ENCODE measurements at places on chromosomes 13 and 19.

DNA sequence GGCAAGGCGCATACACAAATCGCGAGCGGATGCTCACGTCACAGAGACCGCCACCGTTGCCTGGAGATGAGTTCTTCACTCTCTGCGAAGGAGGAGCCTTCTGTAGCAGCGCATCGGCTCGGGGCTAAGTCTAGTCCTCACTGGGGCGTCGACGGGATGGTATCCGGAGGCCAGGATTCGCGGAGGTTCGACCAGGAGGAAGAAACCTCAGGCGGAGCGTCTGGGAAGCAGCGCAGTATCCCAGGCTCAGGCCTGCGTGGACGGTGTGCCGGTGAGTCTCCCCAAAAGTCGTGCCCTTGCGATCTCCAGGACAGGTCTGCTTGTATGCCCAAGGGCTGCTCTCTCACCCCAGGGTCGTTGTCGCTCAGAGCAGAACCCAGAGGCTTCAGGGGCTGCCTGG lies 40.4 kb downstream of the ZNF146 start:
- no peak for DNase-seq

DNA sequence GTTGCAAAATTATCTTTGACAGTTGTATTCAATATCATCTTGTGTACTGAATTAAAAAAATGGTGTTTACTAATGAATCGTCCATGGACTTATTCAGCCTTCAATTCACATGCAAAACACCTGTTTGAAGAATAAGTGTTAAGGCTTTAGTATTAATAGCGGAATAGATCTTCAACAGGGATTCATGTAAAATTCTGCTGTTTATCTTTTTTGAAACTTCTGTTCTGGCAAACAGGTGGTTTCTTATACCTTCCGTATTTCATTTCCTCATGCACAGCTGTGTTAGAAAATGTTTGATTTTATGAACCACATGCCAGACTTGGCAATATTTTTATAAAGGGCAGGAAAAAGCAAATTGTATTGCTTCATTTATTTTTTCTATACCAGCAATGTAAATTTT lies 255.7 kb downstream of the DACH1 start:
- DNase-seq, result no peak

- no peak for DNase-seq
Measured at GRCh38 chr13:95253033-95253432, 48.2 kb downstream of the ABCC4 start.

GRCh38 chr13:110326263-110326904 lies 19.3 kb downstream of the COL4A2 start:
- no peak for DNase-seq

DNA sequence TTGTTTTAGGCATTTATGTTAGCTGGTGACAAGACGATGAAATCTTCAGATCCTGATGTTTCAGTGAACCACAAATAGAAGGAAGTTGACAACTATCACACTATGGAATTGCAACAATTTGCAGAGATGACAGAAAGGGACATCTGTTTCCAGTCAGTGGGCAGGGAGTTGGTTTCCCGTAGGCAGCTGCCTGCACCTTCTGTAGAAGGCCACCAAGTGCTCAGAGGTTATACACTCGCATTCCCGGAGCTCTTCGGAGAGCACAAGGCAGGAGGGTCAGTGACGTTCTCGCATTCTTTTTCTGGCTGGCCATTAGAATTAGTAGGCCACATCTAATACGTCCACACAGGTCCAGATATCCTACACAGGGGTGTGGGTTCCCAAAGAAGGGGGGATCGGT lies 129.4 kb downstream of the SHISA2 start:
- no peak for DNase-seq
